ENCODE measurements at places on chromosomes 1 and 21.

DNA sequence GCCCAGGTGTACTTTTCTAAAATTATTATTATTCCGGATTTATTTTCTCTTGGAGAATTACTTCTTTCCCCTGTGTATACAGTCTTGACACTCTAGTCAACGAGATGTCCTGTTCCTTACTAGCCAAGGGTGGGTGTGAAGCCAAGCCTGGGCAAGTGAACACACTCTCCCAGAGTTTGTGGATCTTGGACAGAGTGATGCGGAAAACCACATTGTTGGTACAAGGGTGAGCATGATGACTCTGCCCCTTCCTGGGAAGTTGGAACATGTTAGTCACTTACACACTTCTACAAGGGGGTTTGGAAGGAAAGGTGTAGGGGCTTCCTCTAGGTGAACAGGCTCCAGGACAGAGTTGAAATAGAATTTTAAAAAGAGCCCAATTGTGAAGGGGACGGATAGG is 20.0 kb upstream of the RD3 start:
- no peak for DNase-seq

GRCh38 chr1:192797891-192798290 is 10.9 kb upstream of the RGS2 start:
- no peak for DNase-seq

- no peak for DNase-seq
Measured at GRCh38 chr1:180536821-180537372, 21.9 kb upstream of the OVAAL start.

GRCh38 chr1:93694819-93695218 is 13.2 kb upstream of the BCAR3 start:
- DNase-seq, result no peak

- DNase-seq, result no peak
Measured at GRCh38 chr1:44367944-44368343, 12.9 kb upstream of the ERI3 start.

All from NCI-H460 (cell line).